Non-pigmented ciliary epithelial cell (primary cell): ENCODE measurements at places on chromosomes 11 and 22.

GRCh38 chr11:80007616-80008015, 566.8 kb upstream of the TENM4 start:
- DNase-seq: no peak

DNA sequence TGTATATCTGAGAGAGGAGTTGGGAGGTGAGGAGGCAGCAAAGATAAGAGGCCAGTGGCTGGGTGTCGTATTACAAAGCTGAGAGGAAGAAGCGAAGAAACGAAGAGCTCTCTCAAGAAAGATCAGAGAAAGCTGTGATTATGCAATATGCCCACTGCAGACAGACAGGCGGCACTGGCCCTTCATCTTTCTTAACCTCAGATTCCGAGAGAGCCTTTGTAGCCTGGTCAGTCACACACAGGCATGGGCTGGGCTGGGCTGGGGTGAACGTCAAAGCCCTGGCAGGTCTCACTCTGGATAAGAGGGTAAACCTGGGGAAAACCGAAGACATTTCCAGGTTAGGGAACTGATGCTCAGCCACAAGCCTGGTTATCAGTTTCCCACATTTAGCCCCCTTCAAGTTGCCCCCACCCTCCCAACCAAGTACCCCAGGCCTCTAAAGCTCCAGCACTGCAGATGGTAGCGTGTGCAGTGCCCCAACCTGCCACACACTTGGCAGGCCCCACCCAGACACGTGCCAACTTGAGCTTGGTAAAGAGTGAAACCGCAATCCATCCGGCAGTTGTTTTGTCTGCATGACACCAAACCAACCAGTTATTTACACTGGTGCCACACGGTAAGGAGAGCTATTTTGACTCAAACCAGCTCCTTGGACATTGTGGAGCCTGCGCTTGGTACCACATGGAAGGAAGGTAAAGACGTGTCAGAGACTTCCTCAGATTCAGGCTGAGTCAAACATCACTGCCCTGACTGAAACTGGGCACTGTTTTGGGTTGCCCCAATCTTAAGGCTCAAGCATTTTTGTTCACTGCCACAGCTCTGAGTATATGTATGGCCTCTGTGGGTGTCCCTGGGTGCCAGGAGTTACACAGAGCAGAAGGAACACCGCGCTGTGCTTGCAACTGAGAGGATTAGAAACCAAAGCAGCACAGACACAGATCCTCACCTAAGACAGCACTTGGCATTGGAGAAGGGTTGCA, 135.9 kb downstream of the FDX1 start:
- peak; percentile 9 for DNase-seq

- no peak for DNase-seq
Observed at GRCh38 chr11:15499674-15500073, 385.0 kb downstream of the INSC start.

GRCh38 chr11:4863876-4864275, 14.9 kb upstream of the OR51S1 start:
- DNase-seq: no peak

DNA sequence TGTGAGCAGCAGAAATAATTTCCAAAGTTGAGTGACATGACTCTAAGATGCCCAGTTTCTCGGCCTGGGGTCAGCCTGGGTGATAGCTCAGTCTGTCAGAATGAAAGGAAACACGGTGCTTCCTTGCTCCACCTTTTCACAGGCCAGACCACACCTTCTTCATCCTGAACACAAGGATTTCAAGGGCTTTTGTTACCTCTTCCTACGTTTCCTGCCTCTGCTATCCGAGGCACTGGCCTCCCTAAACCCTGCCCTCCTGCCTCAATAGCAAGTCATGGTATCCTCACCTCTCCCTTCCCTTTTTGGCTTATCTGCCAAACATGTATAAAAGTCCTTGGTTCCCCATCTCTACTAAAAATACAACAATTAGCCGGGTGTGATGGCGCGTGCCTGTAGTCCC, 1.7 kb upstream of the OR51E1 start:
- no peak for DNase-seq

DNA sequence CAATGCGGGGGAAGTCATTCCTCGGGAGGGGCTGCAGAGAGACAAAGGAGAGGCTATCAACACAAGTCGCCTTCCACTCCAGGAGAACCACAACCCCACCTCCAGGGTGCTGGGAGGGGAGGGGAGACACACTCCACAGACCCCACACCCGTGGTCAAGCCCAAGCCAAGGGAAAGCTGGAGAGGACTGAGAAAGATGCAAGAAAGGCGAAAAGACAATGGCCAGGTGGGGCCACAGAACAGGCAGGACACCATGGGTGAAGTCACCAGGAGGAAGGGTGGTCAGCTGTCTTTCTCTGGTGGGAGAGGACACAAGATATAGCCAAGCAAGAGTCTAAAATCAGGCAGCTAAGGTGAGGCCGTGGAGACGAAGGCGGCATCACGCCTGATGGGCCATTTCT, 16.0 kb downstream of the HDHD5 start:
- DNase-seq: no peak

GRCh38 chr11:71543866-71544265, 4.4 kb upstream of the KRTAP5-9 start:
- DNase-seq: no peak

DNA sequence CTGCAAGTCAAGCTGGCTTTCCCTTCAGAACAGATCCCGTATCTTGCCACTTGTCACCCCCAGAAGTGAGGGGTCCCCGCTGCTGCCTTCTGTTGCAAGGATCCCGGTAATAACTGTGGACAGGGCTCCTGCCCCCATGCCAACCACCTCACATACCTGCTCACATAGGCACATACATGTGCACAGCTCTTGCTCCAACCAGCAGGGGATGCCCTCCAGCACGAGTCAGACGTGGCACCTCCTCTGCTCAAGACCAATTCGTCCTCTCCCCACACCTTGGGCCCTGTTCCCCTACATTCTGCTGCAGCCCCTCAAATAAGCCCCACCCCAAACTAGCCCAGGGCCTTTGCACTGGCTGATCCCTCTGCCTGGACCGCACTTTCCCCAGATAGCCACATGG, 163.3 kb downstream of the CRYBB2 start:
- DNase-seq: no peak

DNA sequence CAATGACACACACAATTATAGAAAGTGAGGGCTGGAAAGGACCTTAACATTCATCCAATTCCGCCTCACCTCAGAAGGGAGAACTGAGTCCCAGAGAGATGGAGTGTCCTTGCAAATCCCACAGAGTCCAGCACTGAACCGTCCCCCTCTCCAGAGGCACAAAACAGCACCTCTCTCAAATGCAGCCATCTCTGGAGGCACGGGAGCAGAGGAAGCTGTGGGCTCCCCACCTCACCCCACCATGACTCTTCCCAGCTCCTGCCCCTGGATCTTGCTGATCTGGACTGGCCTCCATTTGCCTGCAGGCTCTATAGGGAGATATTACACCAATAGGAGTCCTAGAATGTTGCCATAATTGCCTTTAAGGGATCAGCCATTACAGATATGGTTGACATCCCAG, 1.4 kb upstream of the DRD2 start:
- no peak for DNase-seq

DNA sequence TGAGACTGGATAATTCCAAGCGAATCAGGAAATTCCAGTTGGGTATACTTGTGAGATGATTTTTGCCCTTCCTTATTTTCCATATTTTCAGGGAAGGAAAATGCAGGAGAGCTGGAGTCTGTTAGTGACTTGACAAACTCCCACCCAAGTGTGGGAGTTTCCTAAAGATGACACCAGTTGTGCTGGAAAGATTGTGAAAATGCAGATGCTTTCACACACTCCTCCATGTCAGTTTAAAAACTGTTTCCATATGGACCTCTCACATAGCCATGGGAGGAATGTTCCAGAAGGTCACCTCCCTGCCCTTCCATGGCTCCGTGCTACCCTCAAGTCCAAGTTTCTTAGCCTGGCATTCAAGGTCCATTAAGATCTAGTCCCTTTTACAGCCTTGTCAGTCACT, 350.7 kb upstream of the NARS2 start:
- no peak for DNase-seq

DNA sequence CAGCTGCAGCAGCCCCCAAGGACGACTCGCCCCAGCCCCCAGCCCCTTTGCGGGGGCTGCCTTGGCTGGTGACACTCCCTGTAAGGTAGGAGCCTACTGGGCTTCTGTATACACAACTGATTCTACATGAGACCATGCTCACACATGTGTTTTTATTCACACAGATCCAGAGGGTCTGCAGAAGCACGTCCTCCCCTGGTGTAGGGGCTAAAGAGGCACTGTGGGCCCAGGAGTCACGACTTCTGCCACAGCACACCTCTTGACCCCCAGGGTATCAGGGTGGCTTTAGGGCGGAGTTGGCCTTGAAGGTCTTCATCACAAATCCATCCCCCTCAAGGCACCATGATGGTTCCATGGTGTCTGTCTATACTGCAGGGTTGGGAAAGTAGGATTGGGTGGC, 931.2 kb downstream of the TBC1D22A start:
- no peak for DNase-seq

DNA sequence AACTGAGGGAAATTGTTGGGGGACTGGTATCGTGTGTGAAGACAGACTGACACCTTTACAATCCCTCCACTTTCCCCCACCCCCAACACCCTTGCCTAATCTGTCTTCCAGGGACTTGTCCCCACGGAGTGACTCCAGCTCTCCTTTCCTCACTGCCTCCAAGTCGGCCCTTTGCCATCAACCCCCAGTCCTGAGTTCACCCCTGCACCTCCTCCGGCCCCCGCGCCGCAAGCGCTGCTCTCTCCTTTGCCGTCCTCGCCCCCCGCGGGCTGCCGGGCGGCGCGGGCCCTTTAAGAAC, 183 bp upstream of the ABCG4 start:
- no peak for DNase-seq

GRCh38 chr11:120747850-120748814, 236.6 kb downstream of the GRIK4 start:
- no peak for DNase-seq

DNA sequence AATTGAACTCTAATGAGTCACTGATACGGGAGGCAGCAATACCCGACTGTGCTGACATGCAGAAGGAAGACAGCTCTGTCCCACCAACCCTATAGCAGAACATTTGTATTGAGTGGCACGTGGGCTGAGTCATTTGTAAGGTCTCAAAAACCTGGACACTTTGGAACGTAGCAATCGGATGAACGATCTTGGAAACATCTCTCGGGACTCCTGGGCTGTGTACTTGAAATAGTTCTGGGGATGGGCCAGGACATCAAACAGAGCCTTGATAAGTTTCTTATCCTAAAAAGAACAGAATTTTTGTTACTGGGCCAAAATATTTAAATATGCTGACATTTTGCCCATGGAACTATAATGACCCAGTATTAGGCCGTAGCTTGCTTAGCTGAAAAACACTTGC, 17.1 kb upstream of the NRIP3 start:
- no peak for DNase-seq

DNA sequence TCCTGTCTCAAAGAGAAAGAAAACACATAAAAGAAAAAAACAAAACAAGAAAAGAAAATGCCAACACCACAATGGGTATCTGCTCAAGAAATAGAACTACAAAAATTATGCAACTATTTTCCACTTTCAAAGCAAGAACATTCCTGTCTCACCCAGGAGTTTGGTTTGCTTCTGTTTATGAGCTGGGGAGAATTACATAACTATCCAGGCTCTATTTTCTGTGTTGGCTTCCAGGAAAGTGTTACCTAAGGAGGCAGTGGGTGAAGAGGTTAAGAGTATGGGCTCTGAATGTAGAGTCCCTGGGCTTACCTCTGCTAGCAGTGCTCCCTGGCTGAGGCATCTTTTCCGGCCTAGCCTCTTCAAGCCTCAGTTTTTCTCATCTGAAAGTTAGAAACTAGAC, 426.7 kb downstream of the MIAT start:
- no peak for DNase-seq

- no peak for DNase-seq
Observed at GRCh38 chr22:18947905-18948304, 11.8 kb upstream of the PRODH start.

GRCh38 chr11:70844387-70844786, 408.0 kb downstream of the SHANK2 start:
- DNase-seq: no peak

DNA sequence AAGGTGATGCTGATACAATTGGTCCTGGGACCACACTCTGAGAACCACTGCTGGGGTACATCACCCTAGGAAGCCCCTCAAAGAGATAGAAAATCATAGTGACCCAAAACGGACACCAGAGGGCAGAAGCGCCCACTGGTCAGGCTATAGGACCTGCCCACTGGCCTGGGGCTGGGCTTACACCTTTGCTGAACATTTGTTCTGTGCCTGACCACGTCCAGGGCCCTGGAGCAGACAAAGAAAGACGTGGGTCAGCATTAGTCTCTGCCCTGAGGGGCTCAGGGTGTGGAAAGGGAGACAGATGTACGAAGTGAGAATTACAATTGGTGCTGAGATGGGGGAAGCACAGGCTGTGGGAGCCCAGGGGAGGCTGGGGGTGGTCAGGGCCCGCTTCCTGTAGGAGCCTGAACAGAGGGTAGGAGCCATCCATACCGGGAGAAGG, 14.4 kb upstream of the SERPINH1 start:
- DNase-seq: no peak

DNA sequence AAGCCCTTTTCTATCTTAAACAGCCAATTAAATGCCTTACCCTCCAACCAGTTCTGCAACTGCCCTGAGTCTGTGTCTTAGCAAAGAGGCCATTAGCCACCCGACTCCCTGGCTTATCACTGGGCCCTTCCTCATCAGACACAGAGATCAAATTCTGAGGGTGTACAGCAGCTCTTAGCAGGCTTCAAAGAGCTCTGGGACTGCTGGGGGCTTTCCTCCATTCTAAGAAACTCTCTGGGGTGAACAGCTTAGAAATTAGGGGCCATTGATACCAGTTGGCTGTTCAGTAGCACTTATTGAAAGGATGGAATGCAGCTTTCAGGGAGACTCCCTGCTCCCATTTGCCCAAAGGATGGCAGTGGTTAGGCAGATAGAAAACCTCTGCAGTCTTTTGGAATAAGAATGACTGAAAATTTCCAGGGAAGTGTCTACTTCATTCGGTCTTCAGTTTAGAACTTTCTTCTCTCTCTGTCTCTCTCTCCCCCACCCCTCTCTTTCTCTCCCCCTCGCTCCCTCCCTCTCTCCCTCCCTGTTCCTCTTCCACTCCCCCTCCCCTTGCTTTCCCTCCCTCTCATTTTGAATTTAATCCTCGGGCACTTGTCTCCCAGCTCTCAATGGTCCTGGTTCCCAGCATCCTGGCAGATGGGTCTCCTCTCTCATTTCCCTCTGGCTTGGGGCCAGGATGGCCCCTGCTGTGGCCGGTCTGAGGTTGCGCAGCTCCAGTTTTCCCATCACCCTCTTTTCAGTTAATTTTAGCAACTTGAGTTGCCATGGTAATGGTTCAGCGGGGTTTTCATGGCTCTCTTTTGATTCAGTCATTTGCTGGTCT, 76.4 kb downstream of the COMMD9 start:
- no peak for DNase-seq
